ENCODE measurements at places on chromosomes 7 and 10.

DNA sequence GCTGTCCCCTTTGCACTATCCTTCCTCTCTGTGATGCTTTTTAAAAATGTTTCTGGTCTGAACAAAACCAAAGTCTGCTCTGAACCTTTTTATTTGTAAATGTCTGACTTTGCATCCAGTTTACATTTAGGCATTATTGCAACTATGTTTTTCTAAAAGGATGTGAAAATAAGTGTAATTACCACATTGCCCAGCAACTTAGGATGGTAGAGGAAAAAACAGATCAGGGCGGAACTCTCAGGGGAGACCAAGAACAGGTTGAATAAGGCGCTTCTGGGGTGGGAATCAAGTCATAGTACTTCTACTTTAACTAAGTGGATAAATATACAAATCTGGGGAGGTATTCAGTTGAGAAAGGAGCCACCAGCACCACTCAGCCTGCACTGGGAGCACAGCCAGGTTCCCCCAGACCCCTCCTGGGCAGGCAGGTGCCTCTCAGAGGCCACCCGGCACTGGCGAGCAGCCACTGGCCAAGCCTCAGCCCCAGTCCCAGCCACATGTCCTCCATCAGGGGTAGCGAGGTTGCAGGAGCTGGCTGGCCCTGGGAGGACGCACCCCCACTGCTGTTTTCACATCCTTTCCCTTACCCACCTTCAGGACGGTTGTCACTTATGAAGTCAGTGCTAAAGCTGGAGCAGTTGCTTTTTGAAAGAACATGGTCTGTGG is 11.4 kb upstream of the CSGALNACT2 start:
- DNase-seq: no peak

GRCh38 chr10:61943674-61944378 is 42.3 kb downstream of the ARID5B start:
- DNase-seq: no peak

DNA sequence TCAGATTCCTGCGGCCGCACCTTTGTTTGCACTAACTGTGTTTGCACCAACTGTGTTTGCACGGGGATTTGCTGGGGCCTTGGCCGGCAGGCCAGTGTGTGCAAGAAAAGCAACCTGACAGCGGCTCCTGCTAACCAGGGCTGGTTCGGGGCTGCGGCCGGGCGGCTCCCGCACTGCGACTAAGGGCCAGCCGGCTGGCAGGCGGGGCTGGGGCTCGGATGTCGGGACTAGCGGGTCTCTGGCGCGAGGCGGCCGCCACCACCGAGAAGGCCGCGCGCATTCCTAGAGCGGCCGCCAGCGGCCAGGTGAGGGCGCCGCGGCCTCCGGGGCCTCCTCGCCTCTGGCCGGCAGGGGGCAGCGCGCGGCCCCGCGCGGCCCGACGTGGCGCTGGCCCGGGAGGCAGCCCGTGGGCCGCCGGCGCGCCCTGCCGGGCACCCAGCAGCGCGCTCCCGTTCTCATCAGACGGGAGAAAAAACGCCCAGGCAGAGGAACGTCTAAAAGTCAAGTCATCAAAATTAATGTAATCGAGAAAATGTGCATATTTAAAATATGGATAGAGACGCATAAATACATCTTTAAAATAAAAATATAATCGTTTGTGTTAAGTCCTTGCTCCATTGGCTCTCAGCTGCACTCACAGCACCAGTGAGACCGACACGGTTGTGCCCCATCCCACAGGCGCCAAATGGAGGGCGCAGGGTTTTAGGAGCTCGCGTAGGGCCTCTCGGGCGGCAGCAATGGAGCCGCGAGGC is 38.5 kb downstream of the ZNF777 start:
- DNase-seq: no peak

GRCh38 chr10:84933402-84933801 is 605.0 kb downstream of the CCSER2 start:
- DNase-seq: no peak

DNA sequence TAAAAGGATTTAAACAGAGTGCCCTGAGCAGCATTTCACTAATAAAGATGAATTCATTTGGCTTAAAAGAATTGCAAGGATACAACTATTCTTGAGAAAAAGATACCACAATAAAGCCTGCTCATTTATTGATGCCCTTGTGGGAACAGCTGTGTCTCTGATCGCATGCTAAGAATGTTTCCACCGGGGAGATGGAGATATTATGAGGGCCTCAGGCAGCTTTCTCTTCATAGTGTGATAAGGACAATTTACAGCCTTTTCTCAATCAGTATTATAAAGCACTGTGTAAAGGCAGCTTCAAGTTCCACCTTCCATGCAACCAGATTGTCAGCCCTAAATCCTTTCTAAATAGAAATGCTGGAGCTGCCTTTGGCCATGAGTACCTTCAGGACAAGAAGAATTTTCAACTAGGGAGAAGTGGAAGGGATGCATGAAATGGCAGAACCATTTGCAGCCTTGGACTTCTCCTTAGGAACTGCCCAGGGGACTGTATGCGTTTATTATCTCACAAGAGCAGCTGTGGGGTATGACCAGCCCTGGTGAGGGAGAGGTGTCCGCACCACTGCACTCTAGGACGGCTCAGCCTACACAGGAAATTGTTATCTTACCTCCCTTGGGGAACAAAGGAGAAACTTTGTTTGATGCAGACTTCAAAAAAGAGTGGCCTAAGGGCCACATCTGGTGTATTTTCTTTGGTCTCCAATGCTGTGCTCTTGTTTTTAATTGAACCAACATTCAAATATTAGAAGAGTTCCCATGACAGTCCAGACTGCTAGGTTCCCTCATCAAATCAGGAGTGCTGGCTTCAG is 116.9 kb upstream of the PCGF5 start:
- no peak for DNase-seq

DNA sequence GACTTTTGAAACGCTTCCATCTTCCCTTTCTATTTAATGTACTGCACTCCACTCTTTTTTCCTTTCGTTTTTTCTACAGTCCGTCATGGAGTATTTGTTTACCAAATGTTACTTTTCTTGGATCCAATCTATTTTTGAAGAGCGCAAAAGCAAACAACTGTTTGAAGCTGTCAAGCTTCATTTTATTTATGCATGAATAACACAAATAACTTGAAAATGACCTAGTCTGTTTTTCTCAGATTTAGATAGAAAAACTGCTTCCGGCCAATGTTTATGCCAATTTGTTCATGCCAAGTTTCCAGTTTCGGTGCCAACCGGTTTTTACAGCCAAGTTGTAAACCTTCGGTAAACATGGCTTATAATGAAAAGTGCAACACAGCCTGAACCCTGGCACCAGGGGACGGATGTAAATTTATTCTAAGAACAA is 150.9 kb upstream of the KLF6 start:
- no peak for DNase-seq

- no peak for DNase-seq
Observed at GRCh38 chr7:47556511-47557180, 25.3 kb downstream of the TNS3 start.

DNA sequence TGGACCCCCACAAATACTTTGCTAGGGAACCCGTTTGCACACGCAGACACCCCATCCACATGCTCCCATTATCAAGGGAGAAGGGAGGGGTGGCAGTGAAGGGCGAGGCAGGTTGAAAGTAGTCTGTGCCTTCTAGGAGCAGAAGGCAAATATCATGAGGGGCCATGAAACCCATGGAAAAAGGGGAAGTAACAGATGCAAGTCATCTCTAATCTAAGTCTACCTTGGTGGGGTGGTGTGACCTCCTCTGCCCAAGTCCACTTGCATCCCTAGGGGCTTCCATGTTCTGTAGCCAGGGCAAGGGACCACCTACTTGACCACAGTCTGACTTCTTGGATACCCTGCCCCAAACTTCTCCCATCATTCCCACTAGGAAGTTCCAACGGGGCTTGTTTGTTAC is 5.5 kb downstream of the GIMAP6 start:
- no peak for DNase-seq

DNA sequence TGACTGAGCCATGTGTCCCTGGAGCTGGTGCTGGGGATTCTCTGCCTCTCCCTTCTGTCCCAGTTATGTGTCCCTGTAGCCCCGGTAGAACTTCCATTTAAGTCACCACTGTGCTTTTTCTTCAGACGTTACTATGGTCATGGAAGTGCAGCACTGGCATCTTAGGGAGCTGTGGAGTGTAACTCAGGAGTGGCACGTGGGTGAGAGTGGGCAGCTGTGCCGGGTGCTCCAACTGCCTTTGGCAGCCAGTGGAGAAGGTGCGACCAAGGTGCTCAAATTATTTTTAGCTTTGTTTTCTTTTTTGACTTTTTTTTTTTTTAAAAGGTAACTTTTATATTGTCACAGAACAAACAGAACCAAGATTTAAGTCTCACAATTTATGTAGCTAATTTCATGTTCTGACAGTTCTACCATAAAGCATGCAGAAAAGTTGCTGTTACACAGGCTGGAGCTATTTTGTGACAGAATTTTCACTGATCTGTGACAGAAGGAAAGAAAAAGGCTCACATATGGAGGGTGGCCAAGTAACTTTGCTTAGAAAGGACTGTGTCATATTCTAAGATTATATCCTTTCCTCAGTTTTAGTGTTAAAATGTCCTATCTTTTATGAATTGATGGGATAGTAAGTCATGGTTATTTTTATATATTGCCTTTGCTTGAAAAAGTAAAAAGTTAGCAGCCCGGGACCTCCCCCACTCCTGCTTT is 73.9 kb downstream of the SH2D4B start:
- DNase-seq: no peak

- DNase-seq: no peak
Observed at GRCh38 chr7:154912871-154913637, 89.9 kb downstream of the PAXIP1 start.

GRCh38 chr10:133224756-133225372 is 5.2 kb upstream of the UTF1 start:
- DNase-seq: no peak

GRCh38 chr7:17132726-17133125 is 165.7 kb upstream of the AHR start:
- DNase-seq: no peak
